BE2C (cell line): ENCODE measurements at places on chromosomes 1 and 21.

GRCh38 chr1:183953031-183953430 lies 84.5 kb downstream of the COLGALT2 start:
- no peak for DNase-seq

- no peak for DNase-seq
Measured at GRCh38 chr1:81430236-81430938, 370.3 kb upstream of the ADGRL2 start.

DNA sequence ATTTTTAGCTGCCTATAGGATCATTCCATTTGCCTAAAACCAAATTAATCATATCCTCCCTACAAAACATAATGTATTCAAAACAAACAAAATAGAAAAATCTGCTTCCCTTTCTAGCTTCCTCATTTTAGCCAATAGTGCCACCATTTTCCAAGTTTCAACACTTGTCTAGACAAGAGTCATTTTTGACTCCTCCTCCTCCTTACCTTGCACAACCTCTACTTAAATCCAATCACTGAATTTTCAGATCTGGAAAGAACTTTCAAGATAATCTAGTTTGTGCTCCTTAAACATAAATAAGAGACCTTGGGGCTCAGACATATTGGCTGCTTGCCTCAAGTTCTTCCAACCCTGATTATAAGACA lies 7.4 kb downstream of the STX6 start:
- no peak for DNase-seq

DNA sequence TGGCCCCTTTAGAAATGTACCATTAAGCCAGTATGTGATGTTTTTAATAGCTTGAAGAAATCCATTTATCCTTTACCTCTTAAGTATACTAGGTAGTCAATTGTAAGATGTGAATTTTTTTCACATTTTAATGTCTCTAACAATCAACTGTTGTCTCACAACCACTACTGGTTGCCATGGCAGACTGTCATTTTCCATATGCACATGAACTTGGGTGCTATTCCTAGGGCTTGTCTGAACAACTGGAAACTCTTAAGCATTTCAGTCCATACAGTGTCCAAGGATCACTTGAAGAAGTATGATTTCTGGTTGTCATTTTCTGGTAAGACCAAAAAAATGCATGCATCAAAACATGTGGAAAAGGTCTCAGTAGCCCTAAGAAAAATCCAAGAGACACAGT lies 315.1 kb downstream of the HHIPL2 start:
- no peak for DNase-seq

- DNase-seq = no peak
Measured at GRCh38 chr1:180786624-180787023, 126.1 kb upstream of the KIAA1614 start.

DNA sequence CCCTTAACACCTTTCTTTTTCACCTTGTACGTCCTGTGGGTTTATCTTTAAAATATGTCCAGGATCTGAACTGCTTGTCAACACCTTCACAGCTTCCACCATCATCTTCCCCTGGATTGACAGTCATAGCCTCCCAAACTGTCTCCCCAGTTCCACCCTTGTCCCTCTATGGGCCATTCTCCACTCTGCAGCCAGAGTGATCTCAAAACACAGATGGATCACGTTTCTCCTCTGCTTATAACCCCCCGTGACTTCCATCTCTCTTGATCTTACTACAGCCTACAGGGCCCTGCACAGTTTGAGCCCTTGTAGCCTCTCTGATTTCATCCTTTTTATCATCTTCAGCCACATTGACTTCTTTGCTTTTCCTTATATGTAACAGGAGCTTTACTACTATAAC lies 4.3 kb downstream of the INSRR start:
- DNase-seq = no peak

GRCh38 chr1:59779949-59780348 lies 34.8 kb upstream of the HOOK1 start:
- no peak for DNase-seq

- no peak for DNase-seq
Measured at GRCh38 chr1:230650300-230650699, 8.0 kb downstream of the COG2 start.

- peak; percentile 48 for DNase-seq
Measured at GRCh38 chr1:160618763-160619274, 28.0 kb downstream of the SLAMF1 start.

DNA sequence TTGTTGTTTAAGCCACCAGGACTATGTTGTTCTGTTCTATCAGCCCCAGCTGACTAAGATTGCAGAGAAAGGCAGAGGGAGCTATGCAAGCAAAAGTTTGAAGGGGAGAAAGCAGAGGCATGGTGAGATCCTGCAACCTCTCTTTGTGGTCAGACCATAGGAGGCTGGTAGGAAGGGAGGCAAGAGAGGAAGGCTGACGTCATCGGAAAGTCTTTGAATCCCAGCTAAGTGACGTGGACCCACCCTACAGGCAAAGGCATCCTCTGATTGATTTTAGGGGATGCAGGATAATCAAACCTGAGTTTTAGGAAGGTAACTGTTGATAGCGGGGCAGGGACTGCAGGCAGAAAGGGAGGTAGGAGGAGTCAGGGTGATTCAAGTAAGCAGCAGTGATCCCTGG lies 23.3 kb upstream of the TNNI1 start:
- no peak for DNase-seq

GRCh38 chr1:162324396-162324795 lies 52.3 kb downstream of the SPATA46 start:
- no peak for DNase-seq

GRCh38 chr1:40197656-40198055 lies 36.5 kb downstream of the RLF start:
- no peak for DNase-seq

DNA sequence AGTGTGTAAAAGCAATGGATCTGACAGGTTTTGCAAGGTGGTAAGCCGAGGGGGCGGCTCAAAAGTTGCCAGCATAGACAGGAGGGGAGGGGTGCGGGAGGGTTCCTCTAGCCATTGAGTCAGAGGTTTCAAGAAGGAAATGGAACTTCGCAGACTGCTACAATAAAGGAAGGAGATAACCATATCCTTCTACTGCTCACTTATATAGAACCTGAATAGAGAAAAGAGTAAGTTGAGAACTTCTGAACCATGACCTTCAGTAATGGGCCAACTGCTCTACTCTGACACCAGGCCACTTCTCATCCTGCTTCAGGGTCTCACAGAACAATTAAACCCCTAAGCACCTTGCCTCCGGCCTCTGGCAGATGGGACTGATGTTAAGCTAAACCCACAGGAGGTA lies 26.3 kb upstream of the BCAR3 start:
- no peak for DNase-seq

- DNase-seq = peak; percentile 80
Measured at GRCh38 chr1:245153081-245153551, 1.7 kb upstream of the KIF26B start.

- DNase-seq = no peak
Measured at GRCh38 chr1:113519556-113519955, 129.2 kb downstream of the MAGI3 start.
